CD4-positive, alpha-beta T cell treated with Interleukin-6 at 100 ng/mL for 8 hours (primary cell): ENCODE measurements at places on chromosomes 2 and 18.

DNA sequence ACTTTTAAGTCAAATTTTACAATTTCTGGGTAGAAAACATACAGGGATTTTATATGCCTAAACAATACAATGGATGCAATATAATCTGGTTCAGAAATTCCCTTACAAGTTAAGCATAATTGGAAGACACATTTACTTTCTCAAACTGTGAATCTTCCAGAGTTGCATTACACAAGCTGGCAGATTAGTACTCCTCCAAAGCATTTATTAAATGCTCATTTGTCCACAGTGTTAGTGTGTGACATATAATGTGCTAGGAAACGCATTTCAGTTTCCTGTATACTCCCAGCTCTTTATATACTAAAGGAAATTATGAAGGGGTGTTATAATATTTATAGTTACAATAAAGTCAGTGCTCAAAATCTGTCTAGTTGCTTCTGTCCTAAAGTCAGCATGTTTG is 239.0 kb upstream of the FIGN start:
- DNase-seq = no peak

DNA sequence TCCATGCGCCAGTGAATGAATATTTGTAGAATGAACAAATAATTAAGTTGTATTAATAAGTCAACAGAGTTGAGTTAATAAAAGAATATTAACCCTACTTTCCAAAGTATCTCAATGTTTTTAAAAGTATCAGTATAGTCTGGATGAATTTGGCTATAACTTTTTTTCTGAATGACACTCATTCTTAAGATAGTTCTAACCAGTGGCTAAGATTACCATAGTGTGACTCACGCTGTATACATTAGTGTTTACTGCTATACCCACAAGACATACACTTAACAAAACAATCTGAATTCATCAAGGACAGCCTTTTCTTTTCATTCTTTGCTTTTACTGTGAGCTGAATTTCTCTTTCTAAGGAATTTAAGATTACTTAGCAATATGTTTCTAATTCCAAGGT is 77.0 kb upstream of the PDE1A start:
- no peak for DNase-seq

DNA sequence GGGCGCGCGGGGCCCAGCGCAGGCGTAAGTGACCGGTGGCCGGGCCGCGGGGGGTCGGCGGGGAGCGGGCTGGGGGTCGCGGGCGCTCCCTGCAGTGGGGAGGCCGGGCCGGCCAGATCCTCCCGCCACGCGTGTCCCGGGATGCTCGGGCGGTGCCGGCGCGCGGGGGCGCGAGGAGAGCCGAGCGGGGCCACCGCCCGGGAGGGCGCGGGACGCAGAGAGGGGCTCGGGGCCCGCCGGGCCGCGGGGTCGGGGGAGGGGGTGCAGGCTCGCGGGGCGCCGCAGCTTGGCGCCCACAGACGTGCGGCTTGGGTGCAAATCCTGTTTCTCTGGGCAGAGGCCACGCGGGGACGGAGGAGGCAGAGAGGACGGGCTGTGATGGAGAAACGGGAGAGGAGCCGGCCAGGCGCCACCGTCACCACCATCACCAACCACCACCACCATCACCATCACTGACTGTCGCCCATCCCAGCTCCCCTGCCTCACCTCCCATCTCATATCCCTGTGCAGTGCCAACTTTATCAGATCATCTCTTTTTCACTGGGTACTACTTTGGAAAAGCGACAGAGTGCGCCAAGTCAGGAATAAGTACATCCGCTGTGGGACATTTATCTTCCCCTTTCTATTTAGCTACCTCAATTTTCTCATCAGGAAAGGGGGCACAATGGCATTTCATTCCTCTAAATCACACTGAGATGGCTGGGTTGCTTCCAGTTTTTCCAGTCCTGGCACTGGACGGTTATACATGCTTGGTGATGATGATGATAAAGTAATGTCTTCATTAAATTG is 97.2 kb upstream of the GPR45 start:
- no peak for DNase-seq

- DNase-seq = no peak
Observed at GRCh38 chr2:38712871-38713270, 38.3 kb downstream of the SRSF7 start.

- peak; percentile 99 for DNase-seq
Observed at GRCh38 chr2:240832205-240832727, 12.2 kb upstream of the KIF1A start.

DNA sequence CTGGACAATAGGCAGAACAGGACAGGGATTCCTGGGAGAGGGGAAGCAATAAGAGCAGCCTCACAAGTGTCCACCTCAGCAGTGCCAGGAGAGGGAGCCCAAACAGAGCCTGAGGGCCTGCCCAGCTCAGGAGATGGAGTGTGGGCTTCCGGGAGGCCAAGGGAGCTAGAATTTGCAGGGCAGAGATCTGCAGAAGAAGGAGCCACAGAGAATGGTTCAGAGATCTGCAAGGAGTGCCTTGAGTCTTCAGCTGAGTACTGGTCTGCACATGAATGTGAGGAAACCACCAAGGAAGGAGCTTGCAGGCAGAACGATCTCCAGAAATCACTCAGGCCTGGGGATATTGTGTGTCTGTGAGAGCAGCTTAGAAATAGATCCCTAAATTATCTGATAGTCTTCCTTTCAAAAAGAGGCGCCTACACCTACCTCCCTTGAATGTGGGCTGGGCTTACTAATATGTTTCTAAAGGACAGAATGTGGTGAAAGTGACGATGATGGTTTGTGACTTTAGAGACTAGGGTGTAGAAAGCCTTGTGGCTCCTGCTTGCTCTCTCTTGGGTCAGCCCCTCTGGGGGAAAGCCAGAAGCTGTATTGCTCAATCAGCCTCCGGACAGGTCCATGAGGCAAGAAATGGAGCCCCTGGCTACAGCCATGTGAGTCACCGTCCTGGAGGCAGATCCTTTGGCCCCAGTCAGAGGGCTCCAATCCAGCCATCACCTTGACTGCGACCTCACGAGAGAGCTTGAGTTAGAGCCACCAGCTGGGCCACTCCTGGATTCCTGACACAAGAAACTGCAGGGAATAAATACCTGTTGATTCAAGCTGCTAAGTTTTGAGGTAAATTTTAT is 7.6 kb upstream of the LPIN1 start:
- peak; percentile 36 for DNase-seq

DNA sequence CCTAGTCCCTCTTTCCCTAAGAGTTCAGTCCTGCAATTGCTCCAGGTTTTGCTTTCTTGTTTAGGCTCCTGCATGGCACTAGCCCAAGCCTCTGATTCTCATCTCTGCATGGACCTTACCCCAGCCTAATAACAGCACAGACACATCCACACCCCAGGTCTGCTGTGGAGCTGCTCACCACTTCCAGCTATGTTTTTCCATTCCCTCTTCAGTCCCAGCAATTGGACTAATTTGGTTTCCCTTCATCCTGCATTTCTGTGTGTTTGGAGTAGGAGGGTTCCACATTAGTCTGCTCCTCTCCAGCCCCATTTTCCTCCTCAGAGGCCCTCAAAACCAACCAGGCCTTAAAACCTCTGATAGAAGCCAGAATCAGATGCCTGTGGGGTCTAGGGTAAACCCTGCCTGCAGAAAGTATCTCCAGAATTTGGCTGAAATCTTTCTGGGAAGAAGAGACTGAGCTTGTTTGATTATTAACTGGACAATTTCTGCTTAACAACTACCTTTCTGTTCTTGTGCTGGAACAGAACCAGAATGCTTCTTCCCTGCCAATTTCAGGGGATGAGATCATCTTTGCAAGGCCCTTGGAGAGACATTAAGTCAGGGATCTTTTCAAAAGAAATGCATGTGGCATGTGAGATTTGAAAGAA is 95.9 kb downstream of the GFPT1 start:
- no peak for DNase-seq

DNA sequence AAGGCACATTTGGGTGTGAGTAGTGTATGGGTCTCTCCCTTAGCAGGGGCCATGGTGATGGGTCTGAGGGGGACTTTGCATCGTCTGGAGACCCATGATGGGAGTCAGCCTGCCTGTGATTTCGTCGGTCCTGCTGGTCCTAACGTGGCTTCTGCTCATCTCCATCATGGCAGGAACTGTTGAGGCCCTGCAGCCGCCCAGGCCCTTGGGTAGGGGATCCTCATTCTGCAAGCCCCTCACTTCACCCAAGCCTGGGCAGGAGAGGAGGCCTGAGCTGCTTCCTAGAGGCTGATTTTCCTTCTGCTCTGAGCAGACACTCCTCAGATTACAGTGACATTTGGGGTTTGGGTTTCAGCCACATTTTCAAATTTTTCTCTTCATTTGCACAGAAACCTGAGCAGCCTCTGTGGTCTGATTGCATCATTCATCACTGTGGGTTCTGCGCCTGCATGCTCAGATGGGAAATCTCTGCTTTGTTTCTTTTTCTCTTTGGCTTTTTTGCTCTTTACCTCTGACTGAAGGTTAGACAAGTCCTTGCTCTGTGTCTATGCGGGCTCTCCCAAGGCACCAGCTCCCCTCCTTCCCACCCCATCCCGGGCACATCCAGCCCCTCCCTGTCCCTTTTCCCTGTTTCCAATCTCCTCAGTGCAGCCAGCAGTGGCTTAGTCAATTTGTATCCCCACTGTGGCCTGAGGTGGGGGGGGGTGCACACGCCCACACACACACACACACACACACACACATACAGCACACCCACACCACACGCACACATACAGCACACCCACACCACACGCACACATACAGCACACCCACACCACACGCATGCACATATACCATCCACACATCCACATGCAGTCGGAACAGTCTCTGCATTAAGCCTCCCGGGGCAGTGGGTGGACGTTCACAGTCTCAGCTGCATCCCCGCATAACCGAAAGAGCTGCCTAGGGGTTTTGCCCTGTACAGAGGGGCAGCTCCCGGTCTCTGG is 305.4 kb upstream of the HS6ST1 start:
- DNase-seq = no peak

DNA sequence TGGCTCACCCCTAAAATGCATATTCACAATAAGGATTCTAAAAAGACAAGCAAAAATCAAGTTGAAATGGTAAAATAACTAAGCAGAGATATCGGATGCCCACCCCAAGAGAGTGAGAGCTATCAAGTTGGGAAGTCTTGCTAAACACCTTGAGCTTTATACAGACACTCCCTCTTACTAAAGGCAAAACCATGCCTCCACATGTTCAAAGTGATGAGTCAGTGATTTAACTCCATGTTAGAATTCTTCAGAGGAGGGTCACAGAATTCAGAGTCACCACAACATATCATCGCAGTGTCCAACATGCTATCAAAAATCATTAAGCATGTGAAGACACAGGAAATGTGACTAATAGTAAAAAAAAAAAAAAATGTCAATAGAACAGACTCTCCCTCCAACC is 20.6 kb upstream of the ST8SIA3 start:
- no peak for DNase-seq

DNA sequence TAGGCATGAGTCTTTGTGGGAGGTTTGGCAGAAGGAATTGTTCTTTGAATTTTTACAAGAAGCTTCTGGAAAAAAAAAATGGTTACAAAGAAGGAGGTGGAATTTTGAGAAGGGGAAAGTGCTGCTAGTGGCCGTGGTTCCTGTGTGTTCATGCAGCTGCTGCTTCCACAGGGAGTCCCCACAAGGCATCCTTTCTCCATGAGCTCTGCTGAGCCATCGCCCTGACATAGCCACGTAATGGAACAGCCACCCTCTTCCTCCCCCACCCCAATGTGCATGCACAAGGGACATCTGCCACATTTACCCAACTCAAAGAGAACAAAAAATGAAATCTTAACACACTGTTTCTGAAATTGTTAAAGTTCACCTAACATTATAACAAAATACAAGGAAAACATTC is 529.7 kb downstream of the SATB2 start:
- no peak for DNase-seq

DNA sequence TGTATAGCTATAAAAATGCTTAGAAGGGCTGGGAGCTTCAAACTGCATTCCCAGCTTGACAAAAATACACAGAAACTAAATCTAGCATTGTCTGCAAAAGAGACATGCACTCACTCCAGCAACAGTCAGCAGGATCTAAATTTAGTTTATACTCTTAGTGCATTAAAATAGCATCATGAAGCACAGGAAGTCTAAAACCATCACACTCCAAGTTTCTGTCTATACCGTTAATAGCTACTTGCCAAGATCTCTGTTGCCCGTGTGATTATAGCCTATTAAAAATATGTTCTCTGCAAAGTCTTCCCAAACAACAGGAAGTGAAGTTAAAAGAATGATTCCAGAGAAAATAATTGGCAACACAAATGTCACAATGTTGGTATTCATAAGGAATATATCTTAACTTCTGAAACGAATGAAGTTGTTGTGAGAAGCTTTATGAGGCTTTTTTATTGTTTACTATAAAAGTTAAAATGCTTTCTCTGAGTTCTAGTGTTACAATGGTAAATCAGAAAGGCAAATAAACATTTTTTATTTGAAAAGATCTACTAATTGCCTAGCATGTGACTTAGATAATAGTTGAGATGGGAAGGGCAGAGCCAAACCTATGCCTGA is 184.2 kb downstream of the ZNF385B start:
- no peak for DNase-seq

GRCh38 chr2:47277187-47277586 is 122.1 kb upstream of the STPG4 start:
- no peak for DNase-seq

- no peak for DNase-seq
Observed at GRCh38 chr2:124919296-124919695, 894.2 kb downstream of the CNTNAP5 start.

- DNase-seq = no peak
Observed at GRCh38 chr2:187055463-187055862, 206.5 kb upstream of the ZSWIM2 start.

GRCh38 chr18:1499265-1499664 is 594.6 kb downstream of the ADCYAP1 start:
- DNase-seq = no peak

- peak; percentile 68 for DNase-seq
Observed at GRCh38 chr18:58605027-58606020, 23.6 kb downstream of the ALPK2 start.

- no peak for DNase-seq
Observed at GRCh38 chr2:182448371-182448770, 21.5 kb upstream of the PDE1A start.

DNA sequence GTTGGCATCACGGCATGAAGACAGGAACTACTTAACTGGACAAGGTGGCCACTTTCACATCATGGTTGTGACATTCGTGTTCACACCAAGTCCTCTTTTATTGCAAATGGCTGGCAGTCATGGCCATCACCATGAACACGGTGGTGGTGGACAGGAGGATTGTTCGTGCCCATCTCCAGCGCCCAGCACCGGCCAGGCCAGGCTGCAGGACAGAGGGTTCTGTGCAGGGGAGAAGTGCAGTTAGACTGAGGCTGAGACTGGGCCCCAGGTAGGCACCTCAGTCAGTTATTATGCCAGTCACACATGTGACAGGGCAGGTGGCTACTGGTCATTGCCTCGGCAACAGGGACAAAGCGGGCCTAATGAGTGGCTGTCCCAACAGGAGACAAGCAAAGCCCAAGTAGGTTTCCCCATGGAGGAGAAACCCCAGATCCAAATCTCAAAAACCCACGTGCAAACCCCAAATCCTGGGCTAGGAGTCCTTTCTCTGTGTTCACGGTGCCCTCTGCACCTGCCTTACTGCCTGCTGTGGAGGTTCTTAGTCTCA is 468.1 kb upstream of the MYT1L start:
- DNase-seq = no peak

DNA sequence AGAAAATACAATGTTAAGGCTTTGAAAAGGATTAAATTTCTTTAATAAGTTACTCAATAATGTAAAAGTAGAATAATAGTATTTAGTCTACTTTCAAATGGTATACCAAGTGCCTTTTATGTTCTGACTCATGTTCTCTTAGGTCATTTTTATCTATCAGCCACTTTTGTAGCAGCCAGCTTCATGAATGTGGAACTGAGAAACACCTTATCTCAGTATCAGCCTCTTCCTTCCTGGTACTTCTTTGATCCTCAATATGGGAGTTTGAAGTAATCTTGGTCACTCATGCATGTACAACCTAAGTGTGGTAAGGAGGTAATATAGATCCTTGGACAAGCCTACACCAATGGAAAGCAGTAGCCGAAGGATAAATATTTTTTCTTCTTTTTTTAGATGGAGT is 180.4 kb upstream of the NRXN1 start:
- DNase-seq = no peak
